ENCODE measurements at places on chromosomes 1 and 21.

DNA sequence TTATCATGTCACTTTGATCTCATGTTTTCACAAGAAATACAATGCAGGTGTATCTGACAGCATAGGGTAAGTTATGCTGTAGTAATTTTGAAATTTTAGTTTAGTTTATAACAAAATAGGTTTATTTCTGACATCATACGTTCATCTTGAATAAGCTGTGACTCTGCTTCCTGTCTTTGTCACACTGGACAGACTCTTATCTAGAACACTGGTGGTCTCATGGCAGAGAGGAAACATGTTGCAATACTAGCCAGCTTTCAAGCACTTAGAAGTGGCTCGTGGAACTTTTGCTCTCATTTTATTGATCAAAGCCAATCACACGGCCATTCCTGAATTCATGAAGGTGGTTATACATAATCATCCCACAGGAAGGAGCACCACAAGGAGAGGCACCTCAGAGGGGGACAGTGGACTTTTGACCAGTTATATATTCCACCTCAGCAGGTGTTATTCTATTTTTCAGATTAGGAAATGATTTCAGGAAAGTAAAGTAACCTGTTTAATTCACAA lies 46.5 kb downstream of the CYP2J2 start:
- no peak for DNase-seq

DNA sequence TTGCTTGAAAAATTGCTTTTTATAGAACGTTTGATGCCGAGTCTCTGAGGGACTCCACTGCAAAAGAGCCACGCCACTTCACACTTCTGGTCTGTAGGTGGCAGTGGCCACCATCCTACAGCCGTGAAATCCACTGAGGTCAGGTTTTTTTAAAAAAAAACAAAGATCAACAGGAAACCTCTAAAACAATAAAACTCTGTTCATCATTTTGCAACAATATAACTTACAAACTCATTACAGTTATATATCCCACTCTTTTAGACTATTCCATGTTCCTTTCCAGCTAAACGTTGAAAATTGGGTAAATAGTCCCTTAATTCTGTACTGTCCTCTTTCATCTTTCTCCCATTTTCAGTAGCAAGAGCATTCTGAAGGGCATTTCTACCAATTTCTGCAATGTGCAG lies 64.6 kb upstream of the FMN2 start:
- no peak for DNase-seq

GRCh38 chr1:160423966-160424365 lies 23.6 kb downstream of the VANGL2 start:
- no peak for DNase-seq

DNA sequence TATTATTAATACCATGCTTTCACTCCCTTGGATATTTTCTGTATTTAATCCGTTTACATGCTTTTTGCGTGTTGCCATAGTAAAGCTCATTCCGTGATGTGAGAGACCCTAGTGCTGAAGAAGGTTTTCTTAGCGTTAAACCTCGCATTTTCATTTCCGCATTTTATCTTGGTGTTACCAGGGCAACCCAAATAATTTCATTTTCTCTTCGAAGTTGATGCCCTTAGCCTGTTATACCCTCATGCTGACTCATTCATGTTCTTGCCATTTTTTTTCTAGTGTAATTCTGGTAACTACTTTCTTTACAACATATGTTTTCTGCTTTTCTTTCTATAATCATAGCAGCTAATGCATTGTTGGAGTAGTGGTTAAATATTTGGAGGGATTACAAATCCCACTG lies 37.2 kb downstream of the LRRC8C start:
- no peak for DNase-seq

DNA sequence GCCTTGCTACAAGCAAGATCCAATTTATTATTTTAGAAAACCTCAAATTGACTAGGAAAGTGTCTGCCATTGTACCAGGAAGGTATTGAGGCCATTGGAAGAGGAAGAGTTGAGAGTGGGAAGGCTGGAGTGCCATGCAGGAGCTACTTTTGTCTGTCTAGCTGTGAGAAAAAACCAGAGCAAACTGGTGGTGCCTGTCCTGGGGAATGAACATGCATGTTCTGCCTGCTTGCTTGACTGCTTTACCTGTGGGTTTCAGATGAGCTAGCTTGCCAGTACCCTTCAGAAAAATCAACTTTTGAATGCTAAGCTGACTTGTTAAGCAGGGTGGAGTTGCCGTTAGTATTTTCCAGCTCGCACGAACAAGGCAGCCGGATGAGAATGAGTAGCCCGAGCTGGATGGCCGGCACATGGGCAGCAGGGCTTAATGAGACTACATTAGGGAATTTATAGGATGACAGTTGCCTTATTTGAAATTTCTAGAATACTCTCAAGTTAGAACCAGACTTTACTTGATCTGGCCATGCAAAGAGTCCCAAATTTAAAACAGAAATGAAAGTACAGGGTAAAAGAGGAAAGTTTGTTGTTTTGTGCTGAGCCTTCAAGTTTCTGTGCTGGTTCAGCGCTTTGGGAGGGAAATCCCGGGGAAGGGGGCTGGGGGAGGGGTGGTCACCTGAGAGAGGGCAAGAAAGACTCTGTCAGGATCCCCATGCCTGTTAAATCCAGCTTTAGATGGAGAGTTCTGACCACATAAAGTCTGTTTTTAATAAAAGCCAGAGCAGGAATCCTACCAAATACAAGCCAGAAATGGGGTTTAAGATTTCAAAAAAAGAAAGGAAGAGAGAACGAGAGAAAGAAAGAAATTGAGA lies 29.6 kb upstream of the C1orf105 start:
- DNase-seq, result no peak

DNA sequence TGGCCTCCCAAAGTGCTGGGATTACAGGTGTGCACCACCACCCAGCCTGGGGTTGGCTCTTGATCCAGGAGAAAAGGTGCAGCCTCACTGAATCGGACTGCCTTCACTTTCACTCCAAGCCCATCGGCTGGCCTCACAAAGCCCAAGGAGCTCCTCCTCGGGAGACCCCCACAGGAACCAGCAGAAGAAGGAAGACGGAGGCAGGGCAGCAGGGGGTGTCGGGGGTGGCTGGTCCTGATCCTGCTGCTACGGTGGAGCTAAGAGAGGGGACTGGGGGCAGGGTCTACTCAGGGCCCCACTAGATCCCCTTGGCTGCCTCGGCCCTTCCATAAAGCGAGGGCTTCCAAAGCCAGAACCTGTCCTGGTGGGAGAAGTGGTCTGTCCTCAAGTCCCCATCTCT lies 93.9 kb downstream of the STUM start:
- DNase-seq, result no peak

DNA sequence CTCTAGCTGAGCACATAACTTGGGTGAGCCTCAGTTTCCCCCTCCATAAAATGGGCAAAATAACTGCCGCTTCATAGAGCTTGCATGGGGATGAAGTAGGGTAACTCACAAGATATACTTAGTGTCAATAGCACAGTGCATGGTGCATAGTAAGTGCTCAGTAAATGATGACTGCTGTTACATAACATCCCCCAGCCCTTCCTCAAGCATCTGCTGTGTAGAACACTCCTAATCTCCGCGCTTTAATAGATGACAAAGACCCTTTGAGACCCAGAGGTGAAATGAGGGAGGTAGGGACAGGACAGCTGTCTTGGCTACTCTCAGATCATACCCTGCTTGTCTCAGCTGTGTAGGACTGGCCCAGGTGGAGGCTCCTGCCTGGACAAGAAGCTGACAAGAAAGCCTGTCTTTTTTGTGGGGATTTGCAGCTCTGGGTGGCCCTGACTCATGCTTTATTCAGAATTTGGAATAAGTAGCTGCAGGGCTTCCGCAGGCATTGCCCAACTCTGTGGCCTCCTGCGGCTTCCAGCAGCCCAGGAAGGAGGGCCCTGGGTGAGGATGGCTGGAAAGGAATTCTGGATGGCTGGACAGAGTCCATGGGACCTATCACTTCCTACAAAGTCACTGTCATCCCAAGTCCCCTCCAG lies 20.7 kb upstream of the PADI4 start:
- no peak for DNase-seq

DNA sequence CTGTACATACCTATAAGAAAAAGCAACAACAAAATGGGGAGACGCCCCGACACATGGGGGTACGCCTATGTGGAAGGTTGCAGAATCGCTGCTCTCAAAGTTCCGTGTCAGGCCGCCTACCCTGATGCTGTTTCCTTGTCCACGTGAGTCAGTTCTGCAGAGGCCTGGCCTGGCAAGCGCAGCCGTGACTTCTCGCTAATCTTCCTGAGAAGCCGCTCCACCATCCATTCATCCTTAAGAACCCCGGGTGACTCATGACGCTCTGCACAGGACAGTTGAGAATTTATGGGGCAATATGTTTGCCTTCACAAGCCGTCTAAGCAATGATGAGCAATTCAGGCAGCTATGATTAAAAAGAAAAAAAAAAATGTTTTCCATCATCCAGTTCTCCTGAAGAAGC lies 122.3 kb upstream of the TMPRSS2 start:
- DNase-seq, result no peak

- no peak for DNase-seq
These were observed 45.3 kb upstream of the EDN2 start for GRCh38 chr1:41529621-41530395.

- peak; percentile 40 for DNase-seq
These were observed 29.8 kb downstream of the MAPKAPK2 start for GRCh38 chr1:206714331-206715058.

DNA sequence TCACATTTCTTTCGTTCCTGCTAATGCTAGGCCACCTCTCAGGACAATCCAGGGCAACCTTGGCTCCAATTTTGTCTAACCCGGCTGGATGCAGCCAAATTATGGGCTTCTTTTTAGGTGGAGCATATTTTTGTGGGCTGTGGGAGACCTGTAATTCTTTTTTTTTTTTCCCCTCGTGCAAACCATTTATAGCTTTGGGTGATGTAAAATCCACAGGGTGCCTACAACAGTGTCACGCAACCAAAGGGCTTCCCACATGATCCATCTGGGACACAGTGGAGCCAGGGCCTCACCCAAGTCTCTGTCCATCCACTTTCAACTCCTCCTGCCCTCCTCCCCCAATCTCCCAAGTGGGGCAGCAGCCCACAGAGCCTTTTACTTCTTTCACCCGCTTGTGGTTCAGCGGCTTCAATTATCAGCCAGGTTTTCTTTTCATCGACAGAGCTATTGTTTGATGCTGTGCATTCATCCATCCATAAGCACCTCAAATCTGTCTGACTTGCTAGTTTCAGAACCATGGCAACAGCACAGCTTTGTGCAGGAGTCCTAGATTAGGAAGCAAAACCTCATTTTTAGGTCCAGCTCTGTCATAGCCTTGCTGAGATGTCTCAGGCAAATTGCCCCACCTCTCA lies 10.0 kb upstream of the OVAAL start:
- DNase-seq, result no peak
